GM12865 (cell line): ENCODE measurements at places on chromosomes 6 and 20.

- peak; percentile 89 for DNase-seq
Observed at GRCh38 chr20:46111028-46111835, 6.9 kb upstream of the CD40 start.

GRCh38 chr20:32667027-32667426 lies 6.7 kb downstream of the C20orf203 start:
- no peak for DNase-seq

DNA sequence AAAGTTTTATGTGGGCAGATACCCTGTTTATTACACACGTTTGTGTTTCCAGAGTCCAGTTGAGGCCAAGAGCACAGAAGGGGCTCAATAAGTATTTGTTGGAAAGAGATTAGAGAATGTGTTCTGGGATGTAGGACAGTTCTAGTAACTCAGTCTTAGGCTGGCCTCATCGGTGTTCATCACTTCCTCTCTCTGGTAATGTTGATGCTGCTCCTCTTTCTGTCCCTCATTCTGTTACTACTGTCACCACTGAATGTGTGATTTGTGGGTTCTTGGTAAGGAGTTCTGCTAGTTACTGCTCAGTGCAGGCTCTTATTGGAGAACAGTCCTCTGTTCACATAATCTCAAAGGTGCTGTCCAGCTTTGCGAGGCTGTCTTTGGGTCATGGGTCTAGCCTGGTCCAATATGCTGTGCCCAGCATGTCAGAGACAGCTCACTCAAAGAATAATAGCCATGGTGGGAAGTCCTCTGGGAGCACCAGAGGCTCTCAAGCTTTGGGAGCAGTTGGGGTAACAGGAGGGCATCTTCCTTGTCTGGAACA lies 1.3 kb downstream of the RFPL4B start:
- DNase-seq: no peak

DNA sequence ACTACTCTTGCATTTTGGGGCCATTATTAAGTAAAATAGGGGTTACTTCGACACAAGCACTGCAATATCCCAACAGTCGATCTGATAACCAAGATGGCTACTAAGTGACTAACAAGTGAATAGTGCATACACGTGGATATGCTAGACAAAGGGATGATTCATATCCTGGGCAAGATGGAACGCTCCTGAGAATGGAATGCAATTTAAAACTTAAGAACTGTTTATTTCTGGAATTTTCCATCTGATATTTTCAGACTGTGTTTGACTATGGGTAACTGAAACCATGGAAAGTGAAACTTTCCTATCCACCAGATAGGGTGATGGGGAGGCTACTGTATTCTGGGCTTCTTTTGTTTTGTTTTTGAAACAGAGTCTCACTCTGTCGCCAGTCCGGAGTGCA lies 66.5 kb downstream of the ILRUN start:
- no peak for DNase-seq

- DNase-seq: no peak
Observed at GRCh38 chr6:127164565-127164964, 46.1 kb downstream of the RSPO3 start.

GRCh38 chr6:143507358-143508145 lies 4.0 kb downstream of the FUCA2 start:
- DNase-seq: peak; percentile 18

- no peak for DNase-seq
Observed at GRCh38 chr6:22807818-22808217, 238.5 kb downstream of the HDGFL1 start.

- no peak for DNase-seq
Observed at GRCh38 chr6:164478426-164478825, 831.0 kb downstream of the C6orf118 start.

DNA sequence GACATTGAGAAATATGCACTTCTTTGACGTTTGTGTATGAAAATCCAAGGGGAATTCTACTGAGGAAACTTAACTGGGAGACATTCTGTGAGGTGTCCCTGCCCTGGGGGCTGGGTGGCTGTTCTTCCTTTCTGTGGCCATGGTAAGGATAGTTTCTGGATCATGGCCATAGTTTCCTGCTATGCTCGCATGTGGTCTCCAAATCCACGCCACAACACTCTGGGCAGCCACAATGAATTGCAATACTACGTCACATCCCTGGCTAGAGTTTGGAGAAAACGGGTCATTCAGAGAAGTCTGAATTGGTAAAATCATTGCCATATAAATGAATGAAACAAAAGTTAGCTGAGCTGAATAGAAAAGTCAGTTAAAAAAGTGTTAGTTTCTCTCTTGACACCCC lies 230.6 kb downstream of the UTRN start:
- no peak for DNase-seq

DNA sequence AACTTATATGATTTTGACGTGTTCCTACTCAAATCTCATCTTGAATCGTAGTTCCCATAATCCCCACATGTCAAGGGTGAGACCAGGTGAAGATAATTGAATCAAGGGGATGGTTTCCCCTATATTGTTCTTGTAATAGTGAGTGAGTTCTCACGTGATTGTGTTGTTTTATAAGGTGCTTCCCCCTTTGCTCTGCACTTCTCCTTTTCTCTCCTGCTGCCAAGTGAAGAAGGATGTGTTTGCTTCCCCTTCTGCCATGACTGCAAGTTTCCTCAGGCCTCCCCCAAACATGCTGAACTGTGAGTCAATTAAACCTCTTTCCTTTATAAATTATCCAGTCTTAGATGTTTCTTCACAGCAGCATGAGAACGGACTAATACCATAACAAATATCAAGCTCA lies 83.2 kb downstream of the MANEA start:
- no peak for DNase-seq

GRCh38 chr6:37517411-37517812 lies 17.7 kb upstream of the CCDC167 start:
- peak; percentile 85 for DNase-seq

DNA sequence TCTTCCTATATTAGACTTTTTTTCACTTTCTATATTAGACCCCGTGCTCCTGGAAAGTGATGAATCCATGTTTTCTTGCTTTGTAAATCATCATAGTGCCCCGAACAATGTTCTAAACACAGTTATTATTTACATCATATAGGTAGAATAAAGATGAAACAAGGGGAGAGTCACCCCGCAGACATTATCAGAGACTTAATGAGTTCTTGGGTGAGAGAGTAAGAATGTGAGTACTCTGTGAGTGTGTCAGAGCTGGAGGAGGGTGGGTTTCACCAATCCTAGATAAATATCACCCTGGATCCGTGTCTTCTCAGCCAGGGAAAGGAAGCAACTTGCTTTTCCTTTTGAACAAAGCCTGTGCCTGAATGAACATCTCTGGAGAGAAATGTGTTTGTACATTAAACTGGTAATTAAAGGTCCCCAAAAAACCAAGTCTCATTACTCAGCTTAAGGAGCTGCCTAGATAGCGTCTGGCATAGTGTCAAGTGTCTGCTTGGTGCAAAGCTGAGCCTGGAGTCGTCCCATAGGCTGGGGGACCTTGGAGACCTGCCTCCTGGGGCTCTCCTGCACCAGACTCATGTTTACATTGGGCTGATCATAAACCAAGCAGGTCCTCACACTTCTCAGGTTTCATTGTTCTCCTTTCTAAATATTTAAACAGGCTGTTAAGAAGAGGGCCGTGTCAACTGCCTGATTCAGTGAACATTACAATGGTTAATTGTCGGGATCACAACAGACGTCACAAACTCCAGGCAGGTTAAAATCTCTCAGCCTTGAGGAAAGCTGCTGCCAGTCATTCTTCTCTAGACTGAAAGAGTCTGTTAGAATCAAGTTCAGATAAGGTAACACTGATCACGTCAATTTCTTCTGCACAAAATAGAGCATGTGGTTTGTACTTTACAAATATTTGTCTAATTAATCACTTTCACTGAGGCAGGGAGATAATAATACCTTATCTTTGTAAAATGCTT lies 179.7 kb upstream of the MYLIP start:
- DNase-seq: no peak

GRCh38 chr6:109961611-109962041 lies 16.5 kb upstream of the GPR6 start:
- no peak for DNase-seq

DNA sequence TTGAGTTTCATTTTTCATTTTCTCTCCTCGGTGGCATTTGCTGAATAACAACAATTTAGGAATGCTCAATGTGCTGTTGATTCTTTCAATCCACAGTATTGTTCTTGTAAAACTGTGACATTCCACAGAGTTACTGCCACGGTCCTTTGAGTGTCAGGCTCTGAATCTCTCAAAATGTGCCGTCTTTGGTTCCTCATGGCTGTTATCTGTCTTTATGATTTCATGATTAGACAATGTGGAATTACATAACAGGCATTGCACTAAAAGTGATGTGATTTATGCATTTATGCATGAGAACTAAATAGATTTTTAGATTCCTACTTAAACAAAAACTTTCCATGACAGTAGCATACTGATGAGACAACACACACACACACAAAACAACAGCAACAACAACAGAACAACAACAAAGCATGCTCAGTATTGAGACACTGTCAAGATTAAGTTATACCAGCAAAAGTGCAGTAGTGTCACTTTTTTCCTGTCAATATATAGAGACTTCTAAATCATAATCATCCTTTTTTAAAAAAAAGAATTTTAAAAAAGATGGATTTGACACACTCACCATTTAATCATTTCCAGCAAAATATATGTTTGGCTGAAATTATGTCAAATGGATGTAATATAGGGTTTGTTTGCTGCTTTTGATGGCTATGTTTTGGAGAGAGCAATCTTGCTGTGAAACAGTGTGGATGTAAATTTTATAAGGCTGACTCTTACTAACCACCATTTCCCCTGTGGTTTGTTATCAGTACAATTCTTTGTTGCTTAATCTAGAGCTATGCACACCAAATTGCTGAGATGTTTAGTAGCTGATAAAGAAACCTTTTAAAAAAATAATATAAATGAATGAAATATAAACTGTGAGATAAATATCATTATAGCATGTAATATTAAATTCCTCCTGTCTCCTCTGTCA lies 88.1 kb downstream of the SNAP25 start:
- DNase-seq: no peak

DNA sequence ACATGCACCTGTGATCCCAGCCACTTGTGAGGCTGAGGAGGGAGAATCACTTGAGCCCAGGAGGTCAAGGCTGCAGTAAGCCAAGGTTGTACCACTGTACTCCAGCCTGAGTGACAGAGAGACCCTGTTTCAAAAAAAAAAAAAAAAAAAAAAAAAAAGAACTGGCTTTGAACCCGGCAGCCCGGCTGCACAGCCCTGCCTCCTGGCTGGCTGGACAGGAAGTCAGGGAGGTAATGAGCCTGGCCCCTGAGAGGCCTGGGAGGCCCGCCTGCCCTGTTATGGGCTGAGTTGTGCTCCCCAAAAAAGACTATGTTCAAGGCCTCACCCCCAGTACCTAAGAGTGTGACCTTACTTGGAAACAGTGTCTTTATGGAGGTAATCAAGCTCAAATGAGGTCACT lies 65.6 kb downstream of the ABHD12 start:
- DNase-seq: no peak

DNA sequence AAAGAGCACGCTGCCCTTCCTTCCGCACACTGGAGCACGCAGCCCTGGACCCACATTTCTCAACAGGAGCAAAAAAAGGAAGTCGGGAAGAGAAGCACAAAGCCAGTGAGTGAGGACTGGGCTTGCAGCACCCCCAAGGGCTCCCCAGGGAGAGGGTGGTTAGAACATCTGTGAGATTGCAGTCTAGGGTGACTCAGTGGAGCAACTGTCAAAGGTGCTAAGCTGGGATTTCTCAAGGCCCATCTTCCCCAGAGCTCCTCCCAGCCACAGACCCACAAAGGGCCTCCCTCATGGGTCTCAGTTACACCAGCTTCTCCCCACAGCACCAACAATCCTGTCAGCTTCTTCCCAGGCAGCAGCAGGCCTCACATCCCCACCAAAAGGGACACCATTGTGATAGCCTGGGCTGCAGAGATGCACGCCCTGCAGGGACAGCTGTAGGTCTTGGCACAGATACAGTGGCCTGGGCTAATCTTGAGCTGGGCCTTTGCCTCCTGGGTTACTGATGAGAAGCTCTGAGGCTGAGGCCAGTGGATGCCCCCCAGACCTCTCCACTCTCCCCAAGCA lies 39.6 kb upstream of the CD93 start:
- peak; percentile 52 for DNase-seq

DNA sequence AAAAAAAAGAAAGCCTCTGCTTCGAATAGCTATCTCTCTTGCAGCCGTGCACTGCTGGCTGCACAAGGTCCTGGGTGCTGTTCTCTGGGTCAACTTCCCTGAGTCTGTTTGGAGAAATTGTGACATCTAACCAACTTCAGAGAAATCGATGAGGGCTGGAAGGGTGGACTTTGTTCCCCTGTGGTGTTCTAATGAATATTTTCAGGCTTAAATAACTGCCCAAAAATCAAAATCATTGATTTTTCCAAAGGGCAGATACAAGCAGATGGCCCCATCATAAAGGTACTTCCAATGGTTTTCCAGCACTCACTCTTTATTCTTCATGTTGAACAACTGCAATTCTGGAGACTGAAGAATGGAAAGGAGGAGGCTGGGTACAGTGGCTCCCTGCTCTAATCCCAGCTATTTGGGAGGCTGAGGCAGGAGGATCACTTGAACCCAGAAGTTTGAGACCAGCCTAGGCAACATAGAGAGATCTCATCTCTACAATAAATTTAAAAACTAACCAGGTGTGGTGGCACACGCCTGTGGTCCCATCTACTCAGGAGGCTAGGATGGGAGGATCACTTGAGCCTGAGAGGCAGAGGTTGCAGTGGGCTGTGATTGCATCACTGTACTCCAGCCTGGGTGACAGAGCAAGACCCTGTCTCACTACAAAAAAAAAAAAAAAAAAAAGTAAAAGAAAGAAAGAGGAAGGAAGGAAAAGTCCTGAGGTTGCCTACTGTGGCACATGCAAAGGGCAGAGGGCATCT lies 59.1 kb downstream of the FOXA2 start:
- DNase-seq: no peak

DNA sequence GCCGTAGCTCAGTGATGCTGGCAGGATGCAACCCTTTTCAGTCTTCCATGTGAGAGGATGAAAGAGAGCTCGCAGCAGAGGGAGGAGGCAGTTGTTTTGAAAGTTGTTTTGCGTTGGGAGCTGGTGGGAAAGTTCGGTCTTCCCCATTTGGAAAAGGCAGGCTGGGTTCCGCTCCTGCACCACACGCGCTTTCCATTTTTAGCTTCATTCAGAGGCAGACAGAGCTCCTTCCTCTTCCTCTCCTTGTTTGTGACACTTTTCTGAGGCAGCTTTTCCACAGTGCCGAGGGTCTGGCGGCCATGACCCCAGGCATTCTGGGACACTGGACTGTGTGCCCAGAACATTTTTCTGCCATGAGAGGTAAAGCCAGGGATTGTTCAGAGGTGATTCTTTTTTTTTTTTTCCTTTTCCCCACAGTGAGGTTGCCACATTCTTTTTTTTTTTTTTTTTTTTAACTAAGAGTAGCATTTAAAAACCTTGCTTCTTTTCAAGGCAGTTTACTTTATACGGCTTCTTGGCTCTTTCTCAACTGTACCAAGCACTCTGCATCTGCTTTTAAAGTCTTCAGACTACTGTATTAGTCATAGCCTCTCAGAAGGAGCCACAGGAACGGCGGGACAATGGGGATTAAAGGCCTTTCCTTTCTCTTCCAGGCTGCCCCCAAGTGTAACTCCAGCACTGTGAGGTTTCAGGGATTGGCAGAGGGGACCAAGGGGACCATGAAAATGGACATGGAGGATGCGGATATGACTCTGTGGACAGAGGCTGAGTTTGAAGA lies 1.6 kb downstream of the PRDM1 start:
- DNase-seq: no peak
